ENCODE measurements at places on chromosomes 7 and 10.

GRCh38 chr7:6133249-6133648, 102.1 kb downstream of the ANKRD61 start:
- no peak for DNase-seq

GRCh38 chr10:4525103-4525502, 300.9 kb upstream of the AKR1E2 start:
- no peak for DNase-seq

DNA sequence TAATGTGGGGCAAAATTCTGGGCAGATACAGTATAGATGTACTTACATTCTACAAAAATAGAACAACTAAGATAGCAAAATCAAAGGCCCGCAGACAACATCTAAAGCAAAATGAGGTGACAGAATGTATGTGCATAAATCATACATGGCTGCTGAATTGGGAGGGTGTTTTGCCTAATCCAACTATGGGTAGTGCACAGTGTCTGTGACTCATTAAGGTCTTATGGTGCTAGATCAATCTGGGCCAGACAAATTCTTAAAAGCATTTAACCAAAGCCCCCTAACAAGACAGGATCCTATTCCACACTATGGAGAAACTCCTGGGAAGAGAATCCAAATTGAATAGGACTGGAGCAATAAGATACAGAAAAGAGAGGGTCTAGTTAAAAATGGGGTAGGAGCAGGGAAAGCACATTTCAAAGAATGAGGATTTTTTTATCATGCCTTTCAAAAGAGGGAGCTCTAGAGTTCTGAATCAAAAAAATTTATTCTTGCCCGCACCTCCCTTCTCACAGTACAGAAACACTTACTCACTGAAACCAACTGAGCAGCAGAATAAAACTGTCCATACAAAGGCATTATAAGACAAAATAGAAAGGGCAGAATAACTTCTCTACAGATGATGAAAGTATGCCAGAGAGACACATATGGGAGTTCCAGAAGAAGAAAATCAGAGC, 181.3 kb downstream of the RNLS start:
- DNase-seq = no peak

GRCh38 chr7:101891936-101892640, 74.7 kb downstream of the CUX1 start:
- DNase-seq = no peak

DNA sequence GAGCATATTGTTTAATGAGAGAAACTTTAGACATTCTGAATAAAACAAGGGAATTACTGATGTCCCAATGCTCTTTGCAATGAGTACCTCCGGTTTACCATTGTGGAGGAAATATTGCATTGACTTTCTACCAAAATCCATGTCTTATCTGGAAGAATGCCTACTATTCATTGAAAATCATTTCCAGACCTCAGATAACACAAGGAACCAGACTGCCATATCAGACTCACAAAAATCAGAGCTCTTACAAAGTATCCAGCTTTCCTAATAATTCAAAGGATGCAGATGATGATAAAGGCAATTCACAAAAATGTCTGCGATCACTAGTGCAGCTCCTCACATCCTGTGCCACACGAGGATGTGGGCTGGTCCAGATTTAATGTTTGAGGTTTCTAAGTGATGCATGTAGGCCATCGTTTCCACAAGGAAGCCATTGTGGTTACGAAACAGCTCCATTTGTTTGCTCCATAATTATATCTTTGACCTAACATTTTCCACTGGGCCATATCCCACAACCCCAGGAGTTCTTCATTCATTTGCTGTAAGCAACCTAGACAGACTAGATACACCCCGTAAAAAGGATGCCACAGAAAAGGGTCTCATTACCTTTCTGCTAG, 831.1 kb upstream of the C7orf33 start:
- no peak for DNase-seq

DNA sequence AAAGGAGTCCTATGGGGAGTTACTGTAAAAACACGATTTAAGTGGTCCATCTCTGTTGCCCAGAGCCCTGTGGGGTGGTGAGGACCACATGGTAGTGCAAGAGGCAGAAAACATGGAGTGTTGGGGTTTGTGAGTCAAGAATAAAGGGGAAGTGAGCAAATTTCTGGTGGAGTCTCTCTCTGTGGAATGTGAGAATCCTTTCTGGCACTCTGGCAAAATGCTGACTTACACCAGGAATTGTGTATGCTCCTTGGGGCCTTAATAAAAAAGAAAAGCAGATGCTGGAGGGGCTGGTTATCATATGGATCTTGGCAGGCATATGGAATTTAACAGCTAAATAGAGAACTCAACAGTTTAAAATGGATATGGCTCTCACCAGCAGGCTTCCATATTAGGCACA, 486.0 kb downstream of the TNS3 start:
- no peak for DNase-seq

DNA sequence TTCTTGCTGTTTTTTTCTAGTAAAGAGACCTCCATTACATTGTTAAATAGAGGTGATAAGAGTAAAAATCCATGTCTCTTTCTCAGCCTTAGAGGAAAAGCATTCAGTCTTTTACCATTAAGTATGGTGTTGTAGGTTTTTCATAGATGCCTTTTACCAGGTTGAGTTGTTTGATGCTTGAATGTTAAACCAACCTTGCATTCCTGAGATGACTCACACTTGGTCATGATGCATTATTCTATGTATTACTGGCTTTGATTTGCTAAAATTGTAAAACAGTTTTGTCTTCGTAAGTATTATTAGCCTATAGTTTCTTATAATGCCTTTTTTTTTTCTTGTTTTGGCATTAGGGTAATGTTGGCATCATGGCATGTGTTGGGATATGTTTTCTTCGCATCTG, 90.0 kb downstream of the ANKRD61 start:
- no peak for DNase-seq

DNA sequence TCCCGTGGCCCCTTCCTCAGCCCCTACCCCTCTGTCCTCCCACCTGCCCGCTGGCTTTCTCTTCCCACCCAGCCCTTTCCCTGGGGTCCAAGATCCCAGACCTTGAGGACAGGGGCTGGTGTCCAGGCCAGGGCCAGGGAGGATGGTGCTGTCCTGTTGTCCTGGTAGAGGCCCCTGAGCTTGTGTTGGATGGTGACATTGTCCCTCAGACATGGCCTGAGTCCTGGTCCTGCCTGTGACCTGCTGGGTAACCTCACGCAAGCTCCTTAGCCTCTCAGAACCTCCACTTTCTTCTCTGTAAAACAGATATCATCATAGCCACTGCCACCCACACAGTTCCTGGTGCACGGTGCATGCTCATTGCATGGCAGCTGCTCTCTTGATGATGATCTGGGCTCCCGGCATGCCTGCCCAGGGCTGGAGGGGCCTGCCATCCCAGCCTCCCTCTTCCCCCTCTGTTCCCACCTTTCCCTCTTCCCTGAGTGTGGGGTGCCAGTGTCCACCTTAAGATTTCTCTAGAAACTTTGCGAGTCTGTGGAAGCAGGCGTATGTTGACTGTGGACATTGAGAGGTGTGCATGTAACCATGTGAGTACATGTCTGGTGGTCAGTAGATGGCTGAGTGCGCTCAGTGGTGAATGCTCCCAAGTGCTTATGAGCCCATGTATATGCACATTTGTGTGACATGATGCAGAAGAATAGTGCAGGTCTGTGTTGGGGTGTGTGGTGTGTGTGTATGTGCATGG, 60.4 kb downstream of the NEURL1 start:
- DNase-seq = peak; percentile 5

GRCh38 chr7:130009848-130010688, 41.1 kb downstream of the ZC3HC1 start:
- no peak for DNase-seq

DNA sequence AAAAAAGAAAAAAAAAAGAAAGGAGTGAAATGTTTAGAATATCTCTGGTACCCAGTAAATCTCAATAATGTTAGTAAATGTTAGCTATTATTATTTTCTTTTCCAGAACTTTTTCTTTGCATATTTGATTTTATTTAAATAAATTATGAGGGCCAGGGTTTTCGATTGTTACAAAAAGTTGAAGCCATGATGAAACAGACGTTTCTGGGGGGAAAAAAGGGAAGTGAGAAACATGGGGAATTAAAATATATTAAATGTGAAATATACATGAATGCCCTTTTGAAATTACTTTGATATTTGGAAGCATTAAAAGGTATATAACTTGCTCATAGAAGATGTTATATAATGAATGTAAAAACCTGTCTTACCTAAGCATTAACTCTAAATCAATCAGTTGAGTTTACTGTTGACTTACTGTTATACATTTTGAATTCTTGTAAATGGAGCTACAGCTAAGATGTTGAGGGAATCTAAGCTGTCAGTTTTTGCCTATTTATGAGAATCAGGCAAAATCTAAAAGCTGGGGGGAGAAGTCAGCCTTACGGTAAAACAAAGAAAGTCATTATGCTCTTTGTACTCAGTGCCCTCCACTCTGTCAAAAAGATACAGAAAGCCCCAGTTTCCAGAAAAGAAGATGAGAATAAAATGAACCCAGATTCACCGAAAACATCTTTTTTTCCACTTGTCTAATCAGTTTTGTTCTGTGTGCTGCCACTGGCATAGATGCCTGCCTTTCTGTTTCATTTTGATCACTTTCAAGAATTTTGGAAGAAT, 30.0 kb upstream of the KDM7A start:
- DNase-seq = no peak

GRCh38 chr7:75623390-75624133, 115.2 kb downstream of the HIP1 start:
- DNase-seq = no peak

DNA sequence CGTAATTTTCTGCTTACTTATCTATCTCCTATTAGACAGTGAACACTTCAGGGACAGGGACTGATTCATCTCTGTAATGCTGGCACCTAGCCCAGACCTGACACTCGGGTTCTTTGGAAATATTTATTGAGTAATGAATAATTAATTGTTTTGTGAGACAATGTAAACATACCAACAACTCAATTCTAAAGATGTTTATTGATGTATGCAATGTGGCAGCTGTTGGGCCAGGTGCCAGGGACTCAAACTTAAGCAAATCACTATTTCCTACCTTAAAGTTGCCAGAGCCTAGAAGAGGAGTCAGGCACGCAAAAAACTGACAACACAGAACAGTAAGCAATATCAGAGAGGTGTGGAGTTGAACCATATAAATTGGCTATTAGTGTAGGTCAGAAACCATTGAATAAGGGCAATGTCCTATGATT, 63.6 kb upstream of the BMPER start:
- DNase-seq = no peak

GRCh38 chr7:129923709-129924108, 29.1 kb downstream of the UBE2H start:
- no peak for DNase-seq

- DNase-seq = no peak
These were observed 744 bp downstream of the PPRC1 start for GRCh38 chr10:102133373-102134195.

- no peak for DNase-seq
These were observed 85.9 kb upstream of the GATA3 start for GRCh38 chr10:7968510-7969112.

GRCh38 chr10:64116707-64117106, 595.5 kb downstream of the REEP3 start:
- DNase-seq = no peak

GRCh38 chr7:98997846-98998245, 119.5 kb downstream of the TRRAP start:
- no peak for DNase-seq

DNA sequence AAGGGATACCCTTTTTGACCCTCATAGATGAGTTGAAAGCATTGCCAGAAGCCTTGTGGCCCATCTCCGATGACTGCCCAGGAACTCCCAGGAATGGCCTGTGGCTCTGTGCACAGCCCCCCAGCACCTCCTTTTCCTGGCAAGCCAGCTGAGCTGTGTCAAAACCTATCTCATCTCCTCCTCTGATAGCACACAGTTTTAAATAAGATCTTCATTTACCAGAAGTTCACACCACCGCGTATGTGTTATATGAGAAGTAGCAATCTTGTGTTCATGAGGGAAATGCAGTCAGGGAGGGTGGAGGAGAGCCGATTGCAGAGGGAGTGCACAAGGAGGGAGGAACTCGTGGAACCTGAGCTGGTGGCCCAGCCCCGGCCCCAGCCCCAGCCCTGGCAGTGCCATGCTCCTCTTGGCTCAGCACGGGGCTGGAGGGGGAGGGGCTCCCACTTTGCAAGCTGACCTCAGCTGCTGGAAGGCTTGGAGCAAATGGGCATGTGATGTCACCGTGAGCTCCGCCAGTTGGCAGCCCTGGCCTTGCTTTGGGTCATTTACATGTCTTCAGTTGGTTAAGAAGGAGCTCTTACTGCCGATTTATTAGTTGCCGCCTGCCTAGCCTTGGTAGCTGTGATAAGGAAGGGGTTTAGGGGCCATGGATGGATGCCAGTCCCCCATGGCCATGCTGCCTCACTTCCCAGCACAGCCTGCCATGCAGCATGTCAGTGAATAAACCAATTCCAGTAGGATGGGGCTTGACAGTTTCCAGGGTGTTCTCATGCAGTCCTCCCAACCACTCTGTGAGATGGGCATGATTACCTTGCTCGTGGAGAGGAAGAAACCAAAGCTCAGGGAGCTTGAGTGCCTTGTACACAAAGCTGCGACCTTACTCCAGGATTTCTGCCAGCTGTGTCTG, 20.0 kb downstream of the UNC5B start:
- no peak for DNase-seq

- no peak for DNase-seq
These were observed 190.8 kb downstream of the GFRA1 start for GRCh38 chr10:116082206-116082605.

DNA sequence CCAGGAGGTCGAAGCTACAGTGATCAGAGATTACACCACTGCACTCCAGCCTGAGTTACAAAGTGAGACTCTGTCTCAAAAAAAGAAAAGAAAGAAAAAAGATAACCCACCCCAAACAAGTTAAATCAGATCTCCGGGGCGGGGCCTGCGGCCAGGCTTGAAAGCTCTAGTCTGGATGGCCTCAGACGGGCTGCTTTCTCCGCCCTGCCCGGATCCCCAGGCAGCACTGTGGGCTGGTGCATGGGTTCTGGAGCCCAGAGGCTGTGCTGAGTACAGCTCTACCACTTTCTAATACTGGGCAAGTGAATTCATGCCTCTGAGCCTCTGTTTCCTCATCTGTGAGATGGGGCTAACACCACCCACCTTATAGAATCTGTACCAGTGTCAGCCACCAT, 83.7 kb downstream of the ZMIZ1 start:
- no peak for DNase-seq

DNA sequence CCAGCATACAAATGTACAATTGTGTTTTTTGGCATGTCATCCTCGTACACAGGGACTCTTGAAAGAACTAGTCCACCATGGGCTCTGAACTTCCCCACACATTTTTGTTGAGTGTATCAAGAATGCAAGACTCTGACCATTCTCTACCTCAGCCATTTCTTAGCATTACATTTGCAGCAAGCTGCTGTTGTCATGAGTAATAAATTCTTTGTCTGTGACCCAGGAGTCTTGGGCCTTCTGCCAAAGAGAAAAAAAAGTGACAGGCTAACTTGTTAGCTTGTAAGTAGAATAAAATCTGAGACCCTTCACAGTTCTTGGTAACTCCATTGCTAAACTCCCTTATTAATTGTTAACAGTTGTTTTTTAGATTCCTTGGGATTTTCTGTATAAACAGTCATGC, 542.3 kb upstream of the MBL2 start:
- no peak for DNase-seq

DNA sequence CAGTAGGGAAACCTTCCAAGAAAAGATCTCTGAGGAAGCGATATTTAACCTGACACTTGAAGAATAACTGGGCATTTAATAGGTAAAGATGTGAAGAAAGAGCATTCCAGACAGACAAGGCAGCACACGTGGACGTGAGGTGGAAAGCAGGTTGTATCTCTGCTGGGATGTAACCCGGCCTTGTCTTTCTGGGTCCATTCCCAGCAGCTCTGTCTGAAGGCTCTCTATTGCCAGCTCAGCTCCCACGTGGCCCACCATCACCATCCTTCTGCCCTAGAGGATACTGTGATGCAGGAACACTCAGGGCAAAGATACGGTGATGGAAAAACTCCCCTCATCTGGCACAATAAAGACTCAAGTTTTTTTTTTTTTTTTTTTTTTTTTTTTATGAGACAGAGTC, 137.7 kb downstream of the RSU1 start:
- no peak for DNase-seq
